ENCODE measurements at places on chromosomes 2 and 18.

GRCh38 chr2:161775971-161776370, 151.8 kb downstream of the SLC4A10 start:
- no peak for DNase-seq

DNA sequence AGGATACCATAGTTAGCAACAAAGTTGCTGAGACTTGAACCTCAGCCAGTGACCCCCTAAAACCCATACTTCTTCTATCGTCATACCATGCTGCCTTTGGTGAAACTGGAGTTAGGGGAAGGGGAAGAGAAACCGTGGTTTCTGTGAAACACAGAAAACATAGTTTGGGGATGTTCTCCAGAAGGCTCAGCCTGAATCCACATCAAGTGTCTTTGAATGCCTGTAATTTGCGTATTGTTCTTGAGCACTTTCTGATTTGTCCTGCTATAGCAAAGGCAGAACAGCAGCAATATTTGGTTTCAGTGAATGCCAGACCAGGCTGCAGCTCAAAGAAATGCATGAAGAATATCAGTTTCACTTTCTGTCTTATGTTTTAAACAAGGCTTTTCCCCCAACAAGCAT, 258.7 kb downstream of the TTC32 start:
- no peak for DNase-seq

- DNase-seq, result no peak
These were observed 692.3 kb downstream of the LRP1B start for GRCh38 chr2:141438536-141438935.

DNA sequence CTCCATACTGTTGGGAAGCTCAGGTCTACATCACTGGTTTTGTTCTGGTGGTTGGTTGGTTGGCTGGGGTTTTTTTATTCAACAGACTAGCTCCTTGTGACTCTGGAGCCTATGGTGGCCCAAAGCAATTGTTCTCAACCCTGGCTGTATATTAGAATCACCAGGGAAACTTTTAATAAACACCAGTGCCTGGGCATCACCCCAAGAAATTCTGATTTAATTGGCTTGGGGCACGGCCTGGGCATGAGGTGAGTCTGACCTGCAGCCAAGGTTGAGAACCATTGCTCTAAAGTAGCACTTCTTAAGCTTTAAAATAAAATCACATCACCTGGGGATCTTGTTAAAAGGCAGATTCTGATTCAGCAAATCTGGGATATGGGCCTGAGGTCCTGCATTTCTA, 184.1 kb downstream of the C1D start:
- DNase-seq, result no peak

GRCh38 chr2:241764275-241765241, 12.1 kb upstream of the GAL3ST2 start:
- DNase-seq, result no peak

- DNase-seq, result no peak
These were observed 7.8 kb downstream of the SCYGR2 start for GRCh38 chr2:227606476-227606875.

GRCh38 chr2:181812106-181812743, 79.3 kb upstream of the ITPRID2 start:
- DNase-seq, result no peak
